Effector memory CD4-positive, alpha-beta T cell (primary cell): ENCODE measurements at places on chromosomes 4 and X.

DNA sequence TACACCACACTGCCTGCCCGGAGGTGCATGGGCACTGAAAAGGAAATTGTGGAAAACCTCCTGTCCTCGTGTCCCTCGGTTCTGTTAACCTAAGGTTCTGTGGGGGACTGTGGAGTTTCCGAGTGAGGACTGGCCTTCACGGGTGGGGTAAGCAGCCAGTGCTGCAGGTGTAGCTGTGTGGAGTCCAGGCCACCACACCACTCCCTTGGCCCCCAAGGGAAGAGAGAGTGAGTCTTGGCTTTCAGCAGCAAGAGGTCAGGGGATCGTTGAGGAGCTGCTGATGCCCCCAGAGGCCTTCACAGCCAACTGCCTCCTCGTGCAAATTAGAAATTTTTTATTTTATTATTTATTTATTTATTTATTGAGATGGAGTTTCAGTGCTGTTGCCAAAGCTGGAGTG lies 20.4 kb downstream of the BEND4 start:
- no peak for DNase-seq

DNA sequence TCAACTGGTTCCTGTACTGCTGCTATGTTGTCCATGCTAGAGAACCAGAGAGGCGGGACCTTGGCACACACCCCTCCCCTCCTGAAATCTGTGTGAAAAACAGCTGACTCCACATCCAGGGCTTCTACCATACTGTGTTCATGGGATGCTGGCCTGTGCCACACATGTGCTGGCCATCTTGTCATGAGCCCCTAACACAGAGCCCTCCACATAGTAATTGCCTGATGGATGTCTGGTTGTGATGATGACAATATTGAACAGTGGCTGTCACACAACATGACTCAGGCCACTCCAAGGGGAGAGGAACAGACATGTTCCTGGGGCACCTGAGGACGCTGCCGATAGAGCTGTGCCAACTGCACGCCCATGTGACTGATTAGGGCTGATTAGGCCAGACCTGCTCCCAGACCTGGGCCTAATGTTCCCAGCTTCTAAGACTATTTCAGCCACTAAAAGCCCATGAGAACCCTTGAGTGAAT lies 13.1 kb downstream of the SLC25A5 start:
- no peak for DNase-seq

DNA sequence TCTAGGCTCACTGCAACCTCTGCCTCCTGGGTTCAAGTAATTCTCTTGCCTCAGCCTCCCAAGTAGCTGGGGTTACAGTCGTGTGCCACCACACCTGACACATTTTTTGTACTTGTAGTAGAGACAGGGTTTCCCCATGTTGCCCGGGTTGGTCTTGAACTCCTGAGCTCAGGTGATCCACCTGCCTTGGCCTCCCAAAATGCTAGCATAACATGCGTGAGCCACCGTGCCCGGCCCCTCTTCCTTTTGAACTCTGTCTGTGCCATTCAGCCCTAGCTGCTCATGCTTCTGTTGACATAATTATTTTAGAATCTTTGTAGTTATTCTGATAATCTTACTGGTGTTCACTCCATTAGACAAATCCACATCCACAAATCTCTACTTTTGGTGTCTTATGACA lies 1231.3 kb upstream of the ADGRL3 start:
- no peak for DNase-seq

GRCh38 chr4:141140391-141141200 lies 7.3 kb upstream of the RNF150 start:
- DNase-seq = no peak

- DNase-seq = no peak
Measured at GRCh38 chr4:180610324-180610723, 1632.9 kb upstream of the TENM3 start.

- no peak for DNase-seq
Measured at GRCh38 chrX:133669214-133669613, 253.9 kb upstream of the GPC4 start.

- DNase-seq = no peak
Measured at GRCh38 chr4:121951521-121952110, at the start of gene TRPC3. TRPC3 (minus strand) TSS chr4:121952060; CDS start chr4:121951680, 380 bp downstream.

GRCh38 chr4:47839259-47839658 lies 1.4 kb upstream of the CORIN start:
- peak; percentile 9 for DNase-seq

- no peak for DNase-seq
Measured at GRCh38 chrX:99301990-99302389, 1108.1 kb downstream of the PCDH19 start.

GRCh38 chr4:156195914-156196313 lies 242.2 kb upstream of the CTSO start:
- DNase-seq = no peak

- no peak for DNase-seq
Measured at GRCh38 chr4:123866796-123867195, 470.2 kb downstream of the SPRY1 start.

GRCh38 chr4:13601048-13601447 lies 26.5 kb downstream of the BOD1L1 start:
- no peak for DNase-seq

DNA sequence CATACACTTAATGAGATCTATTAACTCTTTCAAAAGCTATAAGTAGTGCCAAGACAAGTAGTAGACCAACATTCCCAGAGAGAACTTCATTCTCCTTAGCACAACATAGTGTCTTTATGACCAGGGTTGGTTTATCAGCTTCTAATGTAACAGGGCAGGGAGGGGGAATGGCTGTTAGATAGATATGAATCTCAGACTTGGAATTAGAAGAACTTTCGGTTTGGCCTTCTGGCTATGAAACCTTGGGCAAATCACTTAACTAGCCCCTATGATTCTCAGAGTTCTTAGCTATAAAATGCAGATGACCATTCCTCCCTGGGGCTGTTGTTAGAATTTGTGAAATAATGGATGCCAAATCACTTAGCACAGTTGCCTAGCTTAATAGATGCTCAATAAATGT lies 132.2 kb downstream of the SLC10A7 start:
- DNase-seq = no peak

DNA sequence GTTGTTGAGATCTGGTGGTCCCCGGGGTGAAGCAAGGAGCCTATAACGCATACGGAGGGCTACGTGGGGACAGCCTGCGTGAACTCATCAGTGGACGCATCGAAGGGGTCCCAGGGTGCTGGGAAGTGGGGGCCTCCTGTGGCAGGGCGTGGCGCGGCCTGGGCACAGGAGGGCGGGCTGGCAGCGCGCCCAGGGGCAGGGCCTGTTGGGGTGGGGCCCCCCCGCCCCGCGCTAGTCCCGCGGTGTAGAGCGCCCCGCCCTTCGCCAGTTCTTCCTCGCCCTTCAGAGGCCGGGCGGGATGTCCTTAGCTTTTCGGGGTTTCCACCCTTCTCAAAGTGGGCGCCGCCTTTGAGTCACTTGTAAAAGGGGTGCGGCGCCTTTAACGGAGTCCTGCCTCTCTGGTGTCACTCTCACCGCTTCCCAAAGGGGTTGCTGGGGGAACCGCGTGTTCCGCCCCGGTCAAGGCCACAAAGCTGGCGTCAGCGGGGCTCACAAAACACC lies 632 bp downstream of the PLP2 start:
- peak; percentile 62 for DNase-seq

GRCh38 chr4:108884596-108884995 lies 121.7 kb upstream of the ETNPPL start:
- DNase-seq = no peak

DNA sequence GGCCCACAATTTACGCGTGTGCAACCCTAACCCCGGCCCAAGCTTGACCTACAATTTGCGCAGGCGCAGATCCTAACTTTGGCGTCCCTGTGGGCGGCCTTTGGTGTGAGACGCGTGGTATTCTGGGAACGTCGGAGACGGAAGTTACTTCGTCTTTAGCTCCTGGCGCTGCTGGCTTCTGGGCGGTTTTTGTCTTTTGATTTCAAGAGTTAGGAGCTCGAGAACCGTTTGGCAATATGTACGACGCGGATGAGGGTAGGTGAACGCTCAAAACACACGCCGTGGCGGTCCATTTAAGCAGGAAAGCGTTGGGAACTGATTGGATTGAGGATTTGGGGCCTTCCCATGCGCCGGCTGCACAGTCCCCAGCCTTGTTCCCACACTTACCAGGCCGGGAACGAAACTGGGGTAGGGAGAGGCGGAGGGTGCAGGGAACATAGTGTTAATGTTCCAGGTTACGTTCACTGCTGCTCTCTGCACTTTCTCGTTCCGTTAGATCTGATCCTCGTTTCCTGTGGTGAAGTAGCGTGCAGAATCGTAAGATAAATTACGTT lies at the start of gene POLR2B:
TSS of gene POLR2B (plus strand) at position 147 of the 554 bp plus-strand sequence. CDS start at position 237, 90 bp downstream.
- peak; percentile 76 for DNase-seq

GRCh38 chr4:26692014-26692726 lies 108.3 kb downstream of the TBC1D19 start:
- DNase-seq = no peak

DNA sequence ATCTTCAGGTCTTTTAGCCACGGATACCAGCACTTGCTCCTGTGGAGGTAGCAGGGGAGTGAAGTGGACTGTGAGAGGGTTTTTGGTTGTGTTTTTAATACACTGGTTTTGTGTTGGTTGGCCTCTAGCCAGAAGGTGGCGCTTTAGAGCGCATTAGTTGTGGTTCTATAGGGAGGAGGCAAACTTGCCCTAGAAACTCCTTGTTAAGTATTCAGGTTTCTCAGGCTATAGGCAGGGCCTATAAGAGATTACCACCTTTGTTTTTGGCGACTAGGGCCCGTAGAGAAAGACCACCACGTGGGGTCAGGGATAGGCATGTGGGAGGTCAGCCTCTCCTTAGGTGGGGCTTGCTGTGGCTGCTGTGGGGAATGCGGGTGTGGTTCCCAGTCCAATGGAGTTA lies 221.6 kb upstream of the SPANXN4 start:
- no peak for DNase-seq

- no peak for DNase-seq
Measured at GRCh38 chrX:125826080-125826479, 340.0 kb downstream of the DCAF12L2 start.

- no peak for DNase-seq
Measured at GRCh38 chr4:79638735-79639134, 230.7 kb upstream of the GK2 start.

- DNase-seq = no peak
Measured at GRCh38 chrX:56787734-56788152, 58.7 kb downstream of the NBDY start.

- no peak for DNase-seq
Measured at GRCh38 chrX:110987292-110987691, 108.7 kb upstream of the PAK3 start.

DNA sequence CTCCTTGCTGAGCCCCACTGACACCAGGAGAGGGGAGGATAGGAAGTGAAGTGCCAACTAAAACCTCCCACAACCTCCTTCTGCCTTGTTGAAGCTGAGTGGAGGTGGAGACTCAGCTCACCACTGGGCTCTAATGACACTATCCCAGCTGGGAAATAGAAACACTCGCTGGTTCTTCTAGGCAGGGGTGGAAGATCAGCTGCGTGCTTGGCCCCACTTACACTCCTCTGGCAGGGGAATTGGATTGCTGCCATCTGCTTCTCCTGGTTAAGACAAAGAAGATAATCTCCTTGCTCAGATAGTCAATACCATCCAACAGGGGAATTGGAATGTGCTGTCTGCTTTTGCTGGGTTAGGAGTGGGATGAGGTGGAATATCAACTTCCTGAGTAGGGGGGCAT lies 392.5 kb downstream of the ZNF674 start:
- DNase-seq = no peak

DNA sequence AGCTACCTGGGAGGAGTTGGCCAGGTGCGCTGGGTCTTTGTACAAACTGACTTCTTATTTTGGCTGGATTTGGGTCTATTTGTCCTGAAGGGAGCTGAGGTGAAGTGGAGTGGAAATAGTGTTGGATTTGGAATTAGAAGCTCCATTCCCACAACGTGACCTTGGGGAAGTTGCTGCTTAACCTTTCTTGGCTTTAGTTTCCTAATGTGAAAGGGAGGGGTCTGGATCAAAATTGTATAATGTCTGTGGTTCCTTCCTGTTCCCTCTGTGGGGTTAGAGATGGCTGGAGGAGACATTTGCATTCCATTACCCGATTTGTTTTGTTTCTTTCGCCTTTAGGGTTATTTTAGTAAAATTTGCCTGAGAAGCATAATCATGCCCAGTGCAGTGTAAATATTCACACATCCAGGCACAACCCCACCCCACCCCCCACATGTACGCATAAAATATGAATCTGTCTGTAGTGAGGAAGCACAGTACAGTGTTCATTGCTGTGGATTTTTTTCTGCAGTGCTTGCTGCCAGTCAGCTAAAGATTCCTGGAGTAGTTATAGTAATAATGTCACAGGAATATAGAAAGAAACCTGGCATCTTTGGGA lies 21.5 kb downstream of the JADE1 start:
- DNase-seq = no peak

DNA sequence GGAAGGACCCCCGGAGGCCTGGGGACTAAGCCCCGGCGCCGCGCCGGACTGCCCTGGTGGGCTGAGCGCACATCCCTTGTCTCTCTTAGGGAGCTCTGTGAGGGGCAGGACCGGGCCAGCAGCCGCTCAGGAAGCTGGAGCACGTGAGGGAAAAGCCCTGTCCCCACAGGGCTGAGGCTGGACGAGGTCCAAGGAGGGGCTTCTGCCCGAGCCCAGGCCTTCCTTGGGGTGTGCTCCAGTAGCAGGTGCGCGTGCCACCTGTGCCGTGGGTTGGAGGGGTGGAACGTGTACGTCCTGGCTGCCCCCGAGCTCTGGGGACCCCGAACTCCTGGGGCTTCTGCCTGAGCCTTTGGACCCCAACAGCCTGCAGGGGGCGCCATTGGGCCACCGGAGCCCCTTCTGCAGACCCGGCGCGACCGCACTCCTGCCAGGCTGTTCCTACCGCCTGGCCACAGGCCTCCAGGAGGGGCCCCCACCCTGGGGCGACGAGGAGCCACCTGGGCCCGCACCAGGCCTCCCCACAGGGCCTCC lies 27.2 kb downstream of the TACC3 start:
- peak; percentile 50 for DNase-seq

- no peak for DNase-seq
Measured at GRCh38 chr4:97150966-97151365, 992.3 kb downstream of the STPG2 start.

DNA sequence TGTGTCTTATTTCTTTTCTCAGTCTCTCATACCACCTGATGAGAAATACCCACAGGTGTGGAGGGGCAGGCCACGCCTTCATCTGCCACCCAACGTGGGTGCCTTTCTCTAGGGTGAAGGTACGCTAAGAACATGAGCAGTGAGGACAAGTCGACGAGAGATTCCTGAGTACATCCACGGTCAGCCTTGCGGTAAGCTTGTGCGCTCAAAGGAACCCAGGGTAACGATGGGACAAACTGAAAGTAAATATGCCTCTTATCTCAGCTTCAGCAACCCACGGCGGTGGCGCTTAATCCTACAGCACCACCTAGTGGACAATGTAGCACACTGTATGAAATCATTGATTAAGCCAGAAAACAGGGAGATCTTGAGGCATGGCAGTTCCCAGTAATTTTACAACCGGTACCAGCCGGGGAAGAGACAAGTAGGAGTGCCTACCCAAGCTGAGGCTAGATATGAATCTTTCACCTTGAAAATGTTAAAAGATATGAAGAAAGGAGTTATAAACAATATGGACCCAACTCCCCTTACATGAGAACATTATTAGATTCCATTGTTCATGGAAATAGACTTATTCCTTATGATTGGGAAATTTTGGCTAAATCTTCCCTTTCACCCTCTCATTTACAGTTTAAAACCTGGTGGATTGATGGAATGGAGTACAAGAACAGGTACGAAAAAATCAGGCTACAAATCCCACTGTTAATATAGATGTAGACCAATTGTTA lies 63.0 kb downstream of the ZNF732 start:
- peak; percentile 60 for DNase-seq
